ENCODE measurements at places on chromosomes 5 and 9.

- DNase-seq = no peak
Observed at GRCh38 chr9:137604345-137605086, 970 bp upstream of the ARRDC1 start.

GRCh38 chr9:35948451-35948850, 9.5 kb downstream of the OR2S2 start:
- no peak for DNase-seq

GRCh38 chr9:29212397-29213387, 1639.4 kb upstream of the C9orf72 start:
- DNase-seq = no peak

- DNase-seq = no peak
Observed at GRCh38 chr5:96876292-96876850, at the start of gene ERAP2. Gene ERAP2, plus strand, starts transcription at chr5:96876500. Its CDS starts 3,186 bp downstream, at chr5:96879686.

- DNase-seq = no peak
Observed at GRCh38 chr5:71684309-71684708, 34.8 kb upstream of the CARTPT start.

DNA sequence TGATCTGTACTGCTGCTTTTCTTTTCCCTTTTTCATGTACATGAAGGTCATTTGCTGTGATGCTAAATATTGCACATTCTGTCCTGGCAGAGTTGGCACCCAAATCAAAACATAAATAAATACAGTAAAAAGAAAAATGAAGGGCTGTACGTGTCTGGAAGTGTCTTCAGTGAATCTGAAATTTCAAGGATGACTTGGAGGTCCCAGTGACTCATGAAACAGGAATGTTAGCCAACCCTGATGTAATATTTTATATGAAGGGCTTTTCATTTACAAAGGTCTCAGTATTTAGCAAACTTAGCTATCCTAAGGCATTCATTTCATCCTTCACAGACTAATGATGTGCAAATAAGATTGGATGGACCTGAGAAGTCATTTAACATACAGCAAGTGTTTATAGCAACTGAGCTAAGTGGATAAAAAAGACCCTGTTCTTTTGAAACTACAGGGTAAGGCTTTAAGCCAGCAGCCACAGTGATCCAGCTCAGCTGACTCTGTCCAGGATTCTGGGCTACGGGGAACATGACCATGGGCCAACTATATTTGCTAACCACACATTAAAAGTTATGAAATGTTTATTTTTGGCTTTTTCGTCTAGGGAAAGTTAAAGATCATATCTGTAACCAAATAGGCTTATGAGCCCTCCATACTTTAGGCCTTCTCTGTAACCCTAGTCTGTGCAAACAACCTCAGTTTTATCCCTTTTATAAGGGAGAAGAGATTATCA, 104.0 kb upstream of the DMRTA1 start:
- no peak for DNase-seq

All from stimulated activated CD4-positive, alpha-beta T cell treated with anti-CD3 and anti-CD28 coated beads, Interleukin-1b, Interleukin-23, amount 100 ng/mL, for 24 hours (primary cell).